ENCODE measurements at places on chromosomes 5 and 9.

DNA sequence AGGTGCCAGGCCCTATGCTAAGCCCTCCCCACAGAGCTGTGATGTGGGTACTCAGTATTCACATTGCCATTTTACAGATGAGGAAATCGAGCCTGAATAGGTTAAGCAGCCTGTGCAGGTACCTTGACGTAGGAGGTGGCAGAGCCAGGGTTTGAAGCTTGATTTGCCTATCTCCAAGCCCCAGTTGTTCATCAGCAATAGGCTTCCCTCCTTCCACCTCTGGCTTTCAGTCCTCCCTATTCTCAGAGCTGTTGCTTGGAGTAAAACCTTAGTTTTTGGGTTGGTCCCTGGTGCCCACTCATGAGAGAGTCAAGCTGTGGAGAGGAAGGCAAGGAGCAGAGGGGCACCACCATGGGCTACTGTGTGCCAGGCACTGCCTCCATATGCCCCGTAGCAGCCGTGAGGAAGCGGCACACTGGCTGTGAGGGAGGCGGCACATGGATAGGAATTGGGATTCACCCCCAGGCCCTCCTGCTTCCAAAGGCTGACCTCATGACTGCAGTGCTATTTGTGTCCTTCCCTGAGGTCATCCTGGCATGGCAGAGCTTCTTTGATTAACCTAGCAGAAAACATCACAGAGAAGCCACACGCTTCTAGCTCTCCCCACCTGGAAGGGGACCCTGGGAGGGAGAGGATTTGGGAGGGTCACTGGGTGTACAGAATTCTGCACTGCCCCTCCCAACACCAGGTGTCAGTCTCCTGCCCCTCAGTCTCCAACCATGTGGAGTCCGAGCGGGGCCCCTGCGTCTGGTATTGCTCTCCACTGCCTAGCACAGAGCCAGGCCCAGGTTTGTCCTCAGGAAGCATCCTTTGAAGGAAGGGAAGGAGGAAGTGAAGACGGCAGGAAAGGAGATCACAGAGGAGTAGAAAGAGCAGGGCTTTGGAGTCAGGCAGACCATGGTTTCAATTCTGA lies 109.8 kb downstream of the RGS3 start:
- DNase-seq, result no peak

GRCh38 chr5:158935215-158935614 lies 164.5 kb downstream of the EBF1 start:
- no peak for DNase-seq

DNA sequence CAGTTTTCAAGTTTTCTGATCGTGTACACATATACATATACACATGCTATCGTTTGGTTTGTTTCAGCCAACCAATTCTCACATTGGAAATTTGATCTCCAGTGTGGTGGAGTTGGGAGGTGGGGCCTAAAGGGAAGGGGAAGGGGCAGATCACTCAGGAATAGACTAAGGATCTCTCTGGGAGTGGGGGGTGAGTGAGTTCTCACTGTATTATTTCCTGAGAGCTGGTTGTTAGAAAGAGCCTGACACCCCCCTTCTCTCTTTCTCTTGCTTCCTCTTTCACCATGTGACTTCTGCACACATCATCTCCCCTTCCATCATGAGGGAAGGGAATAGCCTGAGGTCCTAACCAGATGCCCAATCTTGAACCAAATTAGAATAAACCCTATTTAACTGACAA lies 551.7 kb downstream of the MAT2B start:
- DNase-seq, result no peak

DNA sequence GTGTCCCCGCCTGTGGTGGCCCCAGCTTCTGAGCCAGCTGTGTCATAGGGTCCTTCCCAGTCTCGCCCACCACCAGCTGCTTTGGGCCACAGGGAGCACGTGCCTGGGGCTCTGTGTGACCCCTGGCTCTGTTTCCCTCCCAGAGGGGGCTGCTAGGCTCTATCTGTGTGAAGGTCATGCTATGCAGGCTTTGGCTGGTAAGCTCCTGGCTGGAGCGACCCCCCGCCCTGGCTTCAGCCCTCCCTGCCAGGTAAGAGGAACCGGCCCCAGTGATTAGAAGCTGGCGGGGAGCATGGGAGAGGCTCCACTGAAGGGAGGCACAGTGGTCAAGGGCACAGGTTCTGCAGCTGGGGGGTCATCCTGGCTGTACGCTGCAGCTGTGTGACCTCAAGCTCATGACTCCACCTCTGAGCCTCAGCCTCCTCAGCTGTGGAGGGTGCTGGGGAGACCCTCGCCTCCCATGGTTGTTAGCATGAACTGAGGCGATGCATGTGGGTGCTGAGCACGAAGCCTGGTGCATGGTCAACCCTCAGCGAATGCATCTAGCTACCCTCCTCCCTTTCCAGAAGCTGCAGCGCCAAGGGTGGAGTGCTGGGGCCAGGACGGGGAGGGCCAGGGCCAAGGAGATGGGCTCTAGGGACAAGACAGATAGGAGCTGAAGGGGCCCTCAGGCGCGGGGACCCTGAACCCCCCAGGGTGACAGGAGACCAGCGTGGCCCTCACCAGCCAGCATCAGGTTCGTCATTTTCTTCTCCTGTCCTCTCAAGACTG lies 163.8 kb upstream of the MVB12B start:
- no peak for DNase-seq

- peak; percentile 50 for DNase-seq
These were observed 4.4 kb downstream of the CRB2 start for GRCh38 chr9:123360161-123361085.

DNA sequence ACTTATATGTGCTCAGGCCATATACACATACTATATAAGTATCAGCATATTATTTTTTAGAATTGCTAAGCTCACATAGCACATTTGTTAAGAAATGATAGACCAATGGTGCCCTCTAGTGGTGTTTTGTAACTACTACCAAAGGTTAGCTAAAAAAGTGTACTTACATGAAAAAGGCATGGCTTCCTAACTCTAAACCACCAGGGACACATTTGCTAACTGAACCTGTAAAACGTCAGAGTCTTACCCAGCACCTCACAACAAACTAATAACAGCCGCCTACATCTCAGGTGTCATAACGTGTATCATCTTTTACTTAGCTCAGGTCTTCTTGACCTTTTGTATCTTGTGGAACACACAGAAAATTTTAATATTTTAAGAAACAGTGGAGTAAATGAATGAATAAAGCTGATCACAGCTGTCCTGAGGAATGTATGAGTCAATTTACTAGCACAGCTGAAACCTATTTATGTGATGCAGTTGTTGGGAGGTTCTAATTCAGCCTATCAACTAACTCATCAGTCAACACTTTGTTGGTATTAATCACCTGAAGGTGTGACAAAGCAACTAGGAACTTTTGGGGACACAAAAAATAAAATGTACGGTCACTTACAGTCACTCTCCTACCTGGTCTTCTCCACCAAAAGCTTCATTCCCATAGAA lies 72.9 kb downstream of the BAAT start:
- DNase-seq, result peak; percentile 85

GRCh38 chr9:8978334-8978733 lies 1178.8 kb upstream of the DMAC1 start:
- DNase-seq, result no peak

DNA sequence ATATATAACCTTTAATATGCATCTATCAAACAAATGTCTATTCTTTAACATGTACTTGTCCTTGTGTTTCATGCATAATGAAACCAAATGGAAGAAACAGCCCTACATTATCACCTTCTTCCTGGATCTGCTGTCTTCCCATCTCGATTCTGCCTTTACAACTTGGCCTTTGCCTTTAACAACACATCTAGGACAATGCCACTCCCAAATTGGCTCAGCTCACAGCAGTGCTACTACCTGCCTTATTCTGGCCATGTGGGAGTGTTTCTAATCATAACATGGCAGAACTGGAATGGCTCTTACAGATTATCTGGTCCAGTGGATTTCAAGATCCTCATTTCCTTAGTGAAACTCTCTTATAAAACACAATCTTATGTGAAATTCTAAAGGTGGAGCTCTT lies 176.5 kb downstream of the CARTPT start:
- DNase-seq, result no peak
